Foreskin keratinocyte (primary cell): ENCODE measurements at places on chromosomes 11 and 22. TPM values are rescaled to one million over a fixed set of nuclear protein-coding genes. Genes with fewer than 3 reads are reported as not detected.

The APOL3 gene
- total RNA-seq = 0.85 and 0.88 TPM in 2 replicates

The APOA4 gene
- total RNA-seq = not detected in 2 replicates

The TTC28 gene
- total RNA-seq = 4.7 and 5.3 TPM in 2 replicates

The OTUB1 gene
- total RNA-seq = 84.2 and 95.6 TPM in 2 replicates
